ENCODE measurements at places on chromosomes 13 and 19.

GRCh38 chr19:1690699-1691307, 38.4 kb upstream of the TCF3 start:
- DNase-seq = peak; percentile 31

- DNase-seq = peak; percentile 28
Observed at GRCh38 chr13:79880818-79881217, 399.9 kb downstream of the NDFIP2 start.

GRCh38 chr19:55206664-55207500, 2.4 kb downstream of the PTPRH start:
- peak; percentile 94 for DNase-seq

GRCh38 chr19:23867895-23868294, 46.8 kb upstream of the ZNF726 start:
- DNase-seq = no peak

GRCh38 chr13:43939086-43939485, 59.4 kb downstream of the LACC1 start:
- no peak for DNase-seq

DNA sequence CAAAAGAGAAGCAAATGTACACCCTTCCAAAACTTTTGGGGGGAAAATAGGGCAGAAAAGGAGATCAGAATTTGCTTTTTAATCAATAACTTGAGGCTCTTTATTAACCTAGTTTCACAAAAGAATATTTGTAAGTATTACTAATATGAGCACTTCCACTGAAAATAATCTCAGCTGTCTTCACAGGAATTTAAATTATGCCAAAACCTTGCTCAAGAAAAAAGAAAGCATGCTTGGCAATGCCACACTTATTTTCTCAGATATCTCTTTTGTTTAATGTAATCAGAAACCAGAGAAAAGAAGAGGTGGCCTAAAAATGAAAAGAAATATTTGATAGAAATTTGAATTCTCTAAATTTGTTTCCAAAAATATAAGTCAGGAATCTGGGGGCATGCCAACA, 234.9 kb upstream of the GPC6 start:
- DNase-seq = no peak

DNA sequence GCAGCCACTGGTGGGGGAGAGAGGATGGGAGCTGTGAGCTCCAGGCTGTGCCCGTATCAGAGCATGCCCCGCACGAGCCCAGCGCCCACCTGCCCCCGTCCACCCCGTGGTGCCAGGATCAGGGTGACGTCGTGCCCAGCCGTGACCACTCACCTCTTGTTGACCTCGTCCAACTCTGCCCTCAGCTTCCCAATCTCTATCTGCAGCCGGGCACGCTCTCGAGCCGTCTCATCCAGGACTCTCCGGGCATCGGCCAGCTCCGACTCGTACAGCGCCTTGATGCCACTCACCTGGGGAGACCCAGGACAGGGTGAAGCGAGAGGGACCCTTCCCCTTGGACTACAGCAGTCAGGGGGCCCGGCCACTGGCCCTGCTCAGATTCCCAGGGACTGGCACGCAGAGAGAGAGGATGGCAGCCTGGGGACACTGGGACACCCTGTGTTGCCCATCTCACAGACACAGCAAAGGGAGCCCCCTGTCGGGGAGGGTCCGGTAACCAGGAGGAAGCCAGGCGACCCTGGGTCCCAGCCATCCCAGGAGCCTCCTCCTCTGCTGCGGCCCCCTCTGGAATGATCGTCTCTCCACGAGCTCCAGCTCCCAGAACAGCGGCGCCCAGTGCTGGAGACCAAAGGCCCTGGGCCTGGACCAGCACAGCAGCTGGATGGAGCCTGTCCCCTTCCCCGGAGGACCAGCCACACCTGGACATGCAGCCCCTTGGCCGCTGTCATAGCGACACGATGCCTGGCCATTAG, 12.3 kb downstream of the LMNB2 start:
- DNase-seq = no peak

DNA sequence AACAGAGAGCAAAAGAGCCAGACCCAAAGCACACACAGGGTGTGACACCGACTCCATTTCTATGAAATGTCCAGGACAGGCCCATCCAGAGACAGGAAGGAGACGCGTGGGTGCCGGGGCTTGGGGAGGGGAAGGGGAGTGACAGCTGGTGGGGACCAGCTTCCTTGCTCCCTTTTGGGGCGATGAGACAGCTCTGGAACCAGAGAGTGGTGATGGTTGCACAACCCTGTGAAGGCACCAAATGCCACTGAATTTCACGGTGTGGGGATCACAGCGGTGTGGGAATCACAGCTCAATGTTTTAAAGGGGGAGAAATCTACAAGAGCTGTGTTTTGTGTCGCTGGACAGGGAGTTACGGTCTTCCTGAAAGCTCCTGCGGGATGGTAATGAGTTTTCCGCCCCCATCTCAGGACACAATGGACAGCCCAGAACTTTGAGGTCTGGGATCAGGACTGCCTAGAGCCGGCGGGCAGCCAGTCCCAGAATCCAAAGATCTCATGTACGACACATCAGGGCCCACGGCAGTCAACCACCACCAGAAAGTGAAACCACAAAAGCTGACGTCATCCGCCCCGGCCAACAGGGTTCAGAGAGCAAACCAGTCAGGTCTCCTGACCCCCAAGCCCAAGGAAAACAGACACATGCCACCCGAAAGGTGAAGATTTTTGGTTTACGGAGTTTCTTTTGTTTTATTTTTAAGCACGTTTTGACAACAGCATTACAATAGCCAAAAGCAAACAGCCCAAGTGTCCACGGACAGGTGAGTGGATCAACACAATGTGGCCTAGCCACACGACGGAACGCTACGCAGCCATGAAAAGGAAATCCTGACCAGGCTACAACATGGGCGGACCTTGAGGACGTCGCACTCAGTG, 7.3 kb downstream of the SGTA start:
- DNase-seq = peak; percentile 24

- no peak for DNase-seq
Observed at GRCh38 chr19:41695745-41696144, 7.7 kb upstream of the CEACAM7 start.

DNA sequence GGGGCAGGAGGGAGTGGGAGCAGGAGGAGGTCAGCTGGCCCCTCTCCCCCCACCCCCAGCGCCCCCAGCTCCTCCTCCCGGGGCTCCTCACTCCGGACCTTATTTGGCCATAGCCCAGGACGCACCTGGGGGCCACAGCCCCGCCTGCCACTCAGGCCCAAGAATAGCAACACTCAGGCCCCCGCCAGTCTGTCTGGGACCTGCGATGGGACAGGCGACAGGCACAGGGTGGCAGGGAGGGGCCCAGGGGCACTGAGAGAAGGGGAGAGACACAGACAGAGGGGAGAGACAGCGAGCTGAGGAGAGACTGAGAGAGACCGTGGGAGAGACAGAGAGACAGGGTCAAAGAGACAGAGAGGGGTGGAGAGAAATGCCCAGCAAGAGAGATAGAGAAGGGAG, 10.2 kb downstream of the JOSD2 start:
- no peak for DNase-seq

DNA sequence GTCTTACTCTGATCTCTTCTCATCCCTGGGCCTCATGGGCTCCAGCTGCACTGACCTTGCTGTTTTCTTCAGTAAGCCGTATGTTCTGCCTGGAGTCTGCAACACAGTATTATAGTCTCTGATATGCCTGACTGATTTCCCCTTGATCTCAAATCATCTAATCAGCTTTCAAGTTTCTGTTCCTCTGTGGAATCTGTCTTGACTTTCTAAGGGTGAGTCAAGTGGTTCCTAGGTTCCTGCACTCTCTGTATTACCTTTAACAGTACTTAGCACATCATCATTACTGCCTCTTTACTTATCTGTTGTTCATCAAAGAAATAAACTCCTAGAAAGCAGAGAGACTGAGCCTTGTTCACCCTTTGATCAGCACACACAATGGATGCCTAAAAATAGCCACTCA, 350.7 kb downstream of the LMO7 start:
- no peak for DNase-seq

- no peak for DNase-seq
Observed at GRCh38 chr19:411723-412355, 2.9 kb upstream of the C2CD4C start.

- DNase-seq = no peak
Observed at GRCh38 chr13:34364633-34365032, 546.7 kb downstream of the RFC3 start.
